ENCODE measurements at places on chromosomes 12 and 14.

GRCh38 chr14:55948399-55948798, 169.8 kb upstream of the PELI2 start:
- no peak for DNase-seq

DNA sequence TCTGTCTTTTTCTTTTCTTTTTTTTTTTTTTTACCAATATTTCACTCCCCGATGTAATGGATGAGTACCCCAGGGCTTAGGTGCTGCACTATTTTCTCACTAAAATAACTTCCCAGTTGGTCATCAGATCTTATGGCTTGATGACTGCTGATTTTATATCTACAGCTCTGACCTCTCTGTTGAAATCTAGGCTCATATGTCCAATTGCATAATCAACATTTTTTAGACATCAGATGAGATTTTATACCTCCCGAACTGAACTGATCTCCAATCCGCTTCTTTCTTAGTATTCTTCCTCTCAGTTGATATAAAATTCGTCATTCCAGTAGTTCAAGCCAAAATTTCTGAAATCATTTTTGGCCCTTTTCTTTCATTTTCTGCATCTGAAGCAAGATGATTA, 1236.5 kb downstream of the SLC16A7 start:
- no peak for DNase-seq

DNA sequence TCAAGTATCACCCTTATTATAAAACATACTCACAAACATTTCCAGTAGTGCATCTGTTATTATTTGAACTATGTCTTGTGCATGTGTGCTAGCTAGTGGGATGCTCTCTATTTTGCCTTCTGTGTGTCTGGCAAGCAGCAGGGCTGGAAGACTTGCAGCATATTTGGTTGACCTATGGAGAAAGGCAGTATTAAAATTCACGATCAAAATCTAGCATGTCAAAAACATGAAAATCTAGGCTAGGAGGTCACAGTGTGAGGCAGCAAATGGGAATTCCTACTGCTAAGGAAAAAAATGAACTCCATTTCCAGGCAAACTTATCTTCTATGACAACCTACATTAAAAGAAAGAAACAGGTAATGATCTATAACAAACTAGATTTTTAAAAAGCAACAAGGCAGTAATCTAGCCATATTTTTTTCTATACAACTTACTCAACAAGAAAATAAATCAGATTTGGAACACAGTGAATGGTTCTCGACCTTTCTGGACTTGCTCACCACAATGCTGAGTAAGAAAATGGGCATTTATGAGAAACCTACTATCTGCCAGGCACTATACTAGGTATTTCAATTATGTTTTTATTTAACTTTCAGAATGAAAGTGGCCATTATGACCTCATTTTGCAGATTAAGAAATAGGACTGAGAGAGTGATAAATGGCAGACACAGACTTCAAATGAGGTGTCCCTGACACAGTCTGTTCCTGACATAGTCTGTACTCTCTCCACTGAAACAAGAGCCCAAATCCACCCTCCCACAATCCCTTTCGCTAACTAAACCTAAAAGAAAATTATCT, 96.8 kb downstream of the TXNDC16 start:
- DNase-seq = no peak

DNA sequence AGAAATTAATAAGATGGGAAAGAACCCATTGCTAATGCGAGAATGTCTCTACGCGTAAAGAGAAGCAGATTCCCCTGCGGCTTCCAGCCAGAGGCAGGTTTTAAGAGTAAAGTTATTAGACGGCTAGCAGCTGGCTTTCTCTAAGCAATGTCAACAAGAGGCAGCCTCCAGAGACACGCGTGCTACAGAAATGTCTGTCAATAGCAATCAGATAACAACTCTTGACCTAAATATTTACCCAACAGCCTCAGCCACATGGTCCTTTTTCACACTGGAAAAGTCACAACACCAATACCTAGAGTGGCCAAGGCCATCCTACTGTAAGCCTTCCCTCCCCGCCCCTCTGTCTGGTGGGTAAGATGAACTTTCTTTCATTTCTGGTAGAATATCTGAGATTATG, 146.0 kb upstream of the SFSWAP start:
- peak; percentile 18 for DNase-seq

DNA sequence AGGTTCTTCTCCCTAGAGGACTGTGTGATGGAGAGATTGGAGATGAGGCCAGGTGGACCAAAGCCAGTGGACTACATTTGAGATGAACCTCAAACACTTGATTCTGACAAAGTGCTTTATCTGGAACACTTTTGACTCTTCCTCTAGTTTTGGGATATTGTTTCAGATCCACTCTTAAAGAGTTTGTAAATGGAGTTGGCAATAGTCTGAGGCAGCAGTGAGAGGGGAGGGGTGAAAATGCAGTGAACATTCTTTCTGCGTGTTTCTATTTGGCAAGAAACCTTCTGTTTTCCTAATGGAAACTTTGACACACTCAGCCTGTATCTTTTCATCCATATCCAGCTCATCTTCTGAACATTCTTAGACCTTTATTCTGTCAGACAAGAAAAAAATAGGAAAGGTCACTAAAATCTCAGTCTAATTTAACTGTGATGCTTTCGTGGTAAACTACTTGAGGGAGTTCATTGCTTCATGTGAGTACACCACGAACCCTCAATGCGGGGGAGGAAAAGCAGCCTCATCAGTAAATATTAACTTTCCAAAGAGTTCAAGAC, 57.4 kb upstream of the KCNJ8 start:
- DNase-seq = no peak

DNA sequence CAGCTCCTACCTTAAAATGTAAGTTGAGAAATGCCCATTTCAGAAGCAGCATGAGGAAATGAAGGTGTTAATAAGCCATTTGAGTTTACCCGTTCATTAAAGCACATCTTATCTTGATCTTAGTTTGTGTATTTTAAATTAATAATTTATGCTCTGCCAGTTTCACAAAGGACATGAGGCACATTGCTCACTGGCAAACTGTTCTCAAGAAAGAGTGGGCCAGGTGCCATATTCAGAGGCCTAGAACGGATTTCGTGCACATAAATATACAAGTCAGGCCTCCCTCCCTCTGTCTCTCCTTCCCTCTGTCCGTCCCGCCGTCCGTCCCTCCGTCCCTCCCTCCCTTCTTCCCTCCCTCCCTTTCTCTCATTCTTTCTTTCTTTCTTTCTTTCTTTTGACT, 29.5 kb downstream of the CPM start:
- no peak for DNase-seq

DNA sequence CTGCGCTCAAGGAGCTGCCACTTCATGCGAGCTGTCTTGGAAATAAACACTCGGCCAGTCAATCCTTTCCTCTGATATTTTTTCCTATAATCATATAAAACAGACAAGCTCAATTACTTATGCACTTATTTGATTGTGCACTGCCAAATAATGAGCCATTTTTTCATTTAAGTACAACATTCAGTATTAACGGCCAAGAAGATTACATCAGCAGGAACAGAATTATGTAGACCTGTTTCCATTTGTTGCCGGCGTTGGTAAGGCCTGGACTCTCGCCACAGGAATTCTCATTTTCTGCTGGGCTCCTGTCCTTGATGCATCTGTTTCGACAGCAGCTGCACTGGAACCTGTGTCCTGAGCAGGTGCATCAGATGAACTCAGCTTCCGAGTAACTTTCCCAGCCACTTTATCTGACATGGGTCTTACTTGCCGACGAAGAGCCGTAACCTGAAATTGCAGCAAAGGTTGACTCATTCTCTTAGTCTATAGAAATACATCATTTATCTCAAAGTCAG, 110.2 kb downstream of the KIF21A start:
- DNase-seq = no peak

DNA sequence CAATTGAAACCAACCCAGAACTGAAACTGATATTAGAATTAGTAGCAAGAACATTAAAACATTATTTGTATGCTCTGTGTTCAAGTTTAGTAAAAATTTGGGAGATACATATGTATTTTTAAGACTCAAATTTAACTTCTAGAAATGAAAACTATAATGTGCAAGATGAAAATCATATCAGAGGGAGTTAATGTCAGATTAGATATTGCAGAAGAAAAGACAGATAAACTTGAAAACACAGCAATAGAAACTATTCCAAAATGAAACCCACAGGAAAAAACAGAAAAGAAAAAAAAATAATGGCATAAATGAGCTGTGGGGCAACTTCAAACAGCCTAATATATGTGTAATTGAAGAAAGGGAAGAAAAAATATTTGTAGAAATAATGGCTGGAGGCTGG, 134.9 kb downstream of the DPF3 start:
- DNase-seq = no peak

GRCh38 chr14:22280497-22281316, 308.3 kb downstream of the DAD1 start:
- DNase-seq = no peak

All from NCI-H1436 treated with DMSO at 0.1 percent for 48 hours (cell line).